Kidney glomerular epithelial cell (primary cell): ENCODE measurements at places on chromosomes 11 and 22.

GRCh38 chr11:19816040-19816439, 103.4 kb downstream of the NAV2 start:
- DNase-seq: no peak

DNA sequence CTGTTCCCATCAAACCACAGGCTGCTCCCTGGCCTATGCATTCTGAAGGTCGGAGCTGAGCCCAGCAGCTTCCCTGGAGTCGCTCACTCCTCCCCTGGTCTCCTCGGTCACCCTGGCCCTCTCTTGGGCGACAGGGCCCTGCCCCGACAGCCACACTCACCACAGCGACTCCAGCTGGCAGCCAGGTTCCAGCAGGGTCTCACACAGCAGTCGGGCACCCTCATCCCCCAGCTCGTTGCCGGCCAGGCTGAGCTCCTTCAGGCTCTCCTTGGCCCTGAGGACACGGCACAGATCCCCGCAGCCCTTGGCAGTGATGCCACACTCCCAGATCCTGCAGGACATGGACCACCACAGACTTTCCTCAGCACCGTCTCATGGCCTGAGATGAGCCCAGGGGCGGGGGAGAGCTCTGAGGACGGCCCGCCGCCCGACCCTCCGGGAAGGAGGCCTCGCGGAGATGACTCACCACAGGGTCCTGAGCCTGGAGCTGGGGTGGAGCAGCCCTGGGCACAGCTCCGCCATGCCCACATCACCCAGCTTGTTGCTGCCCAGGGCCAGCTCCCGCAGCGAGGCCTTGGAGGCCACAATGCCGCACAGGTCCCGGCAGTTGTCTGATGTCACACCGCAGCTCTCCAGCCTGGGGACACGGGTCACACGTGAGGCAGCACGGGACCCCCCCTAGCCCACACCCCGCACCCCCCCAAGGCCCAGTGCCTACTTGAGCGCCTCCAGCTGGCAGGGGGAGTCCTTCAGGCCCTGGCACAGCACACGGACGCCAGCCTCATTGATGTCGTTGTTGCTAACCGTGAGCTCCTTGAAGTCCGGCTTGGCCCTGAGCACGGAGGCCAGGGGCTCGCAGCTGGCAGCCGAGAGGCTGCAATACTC, 8.5 kb downstream of the RNH1 start:
- DNase-seq: no peak

DNA sequence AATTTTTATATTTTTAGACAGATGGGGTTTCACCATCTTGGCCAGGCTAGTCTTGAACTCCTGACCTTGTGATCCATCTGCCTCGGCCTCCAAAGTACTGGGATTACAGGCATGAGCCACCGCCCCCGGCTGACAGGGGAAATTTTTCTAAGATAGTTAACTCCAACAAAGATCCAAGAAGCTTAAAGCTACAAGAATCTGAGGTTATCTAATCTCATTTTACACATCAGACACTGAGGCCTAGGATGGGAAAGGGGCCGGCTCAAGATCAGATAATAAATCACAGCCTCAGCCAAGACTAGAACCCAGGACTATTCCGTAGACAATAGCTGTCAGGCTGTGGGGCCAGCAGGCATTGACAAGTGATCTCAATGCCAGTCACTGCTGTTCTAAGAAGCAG, 94.0 kb downstream of the AMBRA1 start:
- no peak for DNase-seq

DNA sequence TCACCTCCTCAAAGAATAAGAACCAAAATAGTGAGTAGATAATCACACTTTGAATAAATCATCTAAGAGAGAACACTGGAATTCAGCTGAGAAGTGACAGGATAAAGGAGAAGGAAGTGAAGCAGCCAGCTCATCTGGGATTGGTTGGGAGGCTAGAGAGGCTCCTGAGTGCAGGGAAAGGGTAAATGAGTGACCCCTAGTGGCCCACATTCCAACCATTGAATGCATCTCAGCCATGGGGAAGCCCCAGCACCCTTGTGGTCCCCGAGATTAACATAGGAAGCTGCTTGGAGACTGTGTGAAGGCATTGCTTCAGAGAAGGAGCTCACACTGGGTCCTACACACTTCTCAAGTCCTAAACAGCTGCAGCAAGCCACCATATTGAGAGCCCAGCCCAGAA, 82.3 kb downstream of the JRKL start:
- DNase-seq: no peak

DNA sequence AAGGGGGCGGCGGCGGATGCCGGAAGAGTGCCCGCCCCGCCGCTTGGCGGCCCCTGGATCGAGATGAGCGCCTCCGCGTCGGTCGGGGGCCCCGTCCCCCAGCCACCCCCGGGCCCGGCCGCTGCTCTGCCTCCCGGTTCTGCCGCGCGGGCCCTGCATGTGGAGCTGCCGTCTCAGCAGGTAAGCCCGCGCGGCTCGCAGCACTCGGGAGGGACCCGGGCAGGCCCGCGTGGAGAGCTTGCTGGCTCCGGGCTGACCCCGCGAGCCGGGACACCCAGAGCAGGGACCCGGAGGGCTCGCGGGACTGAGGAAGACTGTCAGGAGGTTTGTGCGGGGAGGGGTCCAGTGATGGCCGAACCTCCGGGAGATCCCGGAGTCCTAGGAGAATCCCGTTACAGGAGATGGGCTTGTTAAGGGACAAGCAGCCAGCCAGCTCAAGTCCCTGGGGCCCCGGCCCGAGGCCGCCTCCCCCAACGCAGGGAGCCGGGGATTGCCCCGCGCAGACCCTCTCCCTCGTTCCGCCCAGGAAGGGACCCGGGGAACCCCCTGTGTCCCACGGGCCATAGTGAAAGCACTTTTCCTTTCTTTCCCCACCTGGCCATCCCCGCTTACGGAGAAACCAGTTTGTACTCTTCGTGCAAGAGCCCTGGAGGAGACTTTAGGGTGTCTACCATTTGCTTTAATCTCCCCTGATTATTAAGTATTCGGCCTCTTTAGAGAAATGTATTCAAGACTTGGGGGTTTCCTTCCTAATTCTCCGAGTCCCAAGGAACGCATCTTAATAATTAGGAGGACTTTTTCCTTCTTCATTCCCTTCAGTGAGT, 547 bp downstream of the UVRAG start:
- DNase-seq: no peak

- no peak for DNase-seq
These were observed 566 bp downstream of the ATP6V1E1 start for GRCh38 chr22:17627961-17628405.

DNA sequence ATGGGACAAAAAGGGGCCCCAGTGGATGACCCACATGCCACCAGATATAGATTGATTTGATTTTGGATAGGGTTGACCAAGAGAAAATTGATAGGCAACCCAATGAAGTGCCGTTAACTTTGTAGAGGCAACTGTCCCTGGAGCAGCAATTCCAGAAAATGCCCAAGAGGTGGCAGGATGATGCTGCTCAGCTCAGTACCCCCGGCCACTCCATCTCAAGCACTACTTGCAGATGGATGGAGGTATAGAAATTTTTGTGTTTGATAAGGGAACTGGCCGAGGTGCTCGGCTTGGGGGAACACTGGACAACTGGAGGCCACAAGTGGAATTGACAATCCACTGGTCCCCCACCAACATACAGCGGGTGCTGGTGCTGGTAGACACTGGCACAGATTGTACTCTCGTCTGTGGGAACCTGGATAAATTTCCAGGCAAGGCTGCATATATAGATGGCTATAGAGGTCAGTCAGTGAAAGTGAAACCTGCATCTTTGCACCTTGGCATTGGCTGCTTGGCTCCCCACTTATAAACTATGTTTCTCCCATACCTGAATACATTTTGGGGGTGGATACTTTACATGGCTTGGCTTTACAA, 86.3 kb downstream of the CCDC83 start:
- peak; percentile 35 for DNase-seq

DNA sequence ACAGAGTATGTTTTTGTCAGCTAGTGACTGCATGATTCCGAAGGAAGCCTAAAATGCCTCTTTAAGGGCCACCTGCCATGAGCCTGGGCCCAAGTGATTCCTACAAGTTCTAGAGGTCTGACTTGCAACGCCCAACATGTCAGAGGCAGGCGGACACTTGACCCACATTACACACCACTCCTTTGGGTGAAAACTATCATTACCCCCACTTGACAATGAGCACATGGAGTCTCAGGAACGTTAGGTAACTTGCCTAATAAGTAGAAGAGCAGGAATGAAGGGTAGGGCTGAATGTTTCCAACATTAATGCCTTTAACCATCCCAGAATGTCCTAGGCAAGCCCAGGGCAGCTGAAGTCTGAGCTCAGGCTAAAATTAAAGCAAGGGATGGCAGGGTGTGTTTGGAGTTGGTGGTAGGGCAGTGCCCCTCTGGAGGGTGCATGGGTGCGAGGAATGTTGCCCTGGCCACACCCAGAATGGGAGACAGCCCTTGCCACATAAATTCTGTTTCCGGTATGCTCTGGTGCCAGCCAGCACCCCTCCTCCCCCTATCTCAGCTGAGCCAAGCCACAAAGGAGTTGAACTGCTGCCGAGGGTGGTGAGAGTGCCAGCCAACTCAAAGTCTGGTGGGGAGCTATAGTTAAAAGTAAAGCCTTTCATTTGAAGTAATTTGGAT, 2.5 kb downstream of the PLAAT2 start:
- no peak for DNase-seq

DNA sequence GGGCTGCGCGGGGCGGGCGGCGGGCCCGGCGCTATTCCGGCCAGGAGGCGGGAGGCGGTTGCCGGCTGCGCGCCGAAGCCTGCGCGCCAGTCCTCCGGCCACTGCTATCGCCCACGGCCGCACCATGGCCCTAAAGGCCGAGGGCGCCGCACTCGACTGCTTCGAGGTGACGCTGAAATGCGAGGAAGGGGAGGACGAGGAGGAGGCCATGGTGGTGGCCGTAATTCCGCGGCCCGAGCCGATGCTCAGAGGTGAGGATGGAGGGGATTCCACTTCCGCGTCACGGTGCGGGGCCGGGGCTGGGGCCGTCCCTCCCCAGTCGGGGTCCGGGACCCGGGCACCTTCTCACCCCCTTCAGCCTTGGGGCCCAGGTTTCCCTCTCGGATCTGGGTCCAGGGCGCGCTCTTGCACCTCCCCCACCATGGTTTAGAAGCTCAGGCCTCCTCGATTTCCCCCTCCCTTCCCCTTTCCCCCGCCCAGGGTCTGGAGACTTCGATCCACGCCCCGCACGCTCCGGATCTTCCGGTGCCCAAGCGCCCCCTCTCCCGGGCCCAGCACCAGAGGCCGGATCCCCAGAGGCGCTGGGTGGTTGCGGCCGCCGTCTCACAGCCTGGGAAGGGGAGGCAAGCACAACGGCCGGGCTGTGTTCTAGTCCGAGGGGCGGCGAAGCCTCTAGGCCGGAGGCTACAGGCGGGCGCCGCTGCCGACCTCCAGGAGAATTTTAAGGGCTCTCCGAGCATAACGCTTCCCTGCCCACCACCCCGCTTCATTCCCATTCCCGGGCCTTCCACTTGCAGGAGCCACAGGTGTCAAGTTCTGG, 517 bp downstream of the SPINDOC start:
- no peak for DNase-seq

GRCh38 chr22:37708580-37709444, 12.0 kb downstream of the TRIOBP start:
- no peak for DNase-seq

GRCh38 chr11:112178428-112178827, 3.1 kb downstream of the BCO2 start:
- DNase-seq: no peak

DNA sequence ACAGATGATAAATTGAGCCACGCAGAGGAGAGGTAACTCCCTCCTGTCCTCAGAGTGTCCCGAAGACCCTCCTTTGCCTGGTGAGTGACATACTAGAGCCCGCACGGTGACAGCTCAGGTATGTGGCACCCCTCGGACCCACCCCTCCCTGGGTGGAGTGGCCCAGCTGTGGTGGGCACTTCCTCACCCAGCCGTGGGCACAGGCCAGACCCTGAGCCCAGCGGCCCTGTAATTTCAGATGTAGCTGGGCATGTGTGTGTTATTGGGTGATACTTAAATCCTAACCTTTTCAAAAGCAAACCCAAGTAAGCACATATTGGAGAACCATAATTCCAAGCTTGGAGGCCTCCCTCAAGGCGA, 93.2 kb downstream of the WNT7B start:
- DNase-seq: no peak

GRCh38 chr11:70845591-70846041, 406.8 kb downstream of the SHANK2 start:
- DNase-seq: no peak

GRCh38 chr11:45470794-45471167, 184.6 kb upstream of the SYT13 start:
- DNase-seq: no peak

GRCh38 chr22:19197997-19198865, 19.7 kb upstream of the SLC25A1 start:
- DNase-seq: no peak

- DNase-seq: no peak
These were observed 618.2 kb downstream of the LRRC4C start for GRCh38 chr11:40841231-40841630.

GRCh38 chr11:78379039-78379670, 38.5 kb downstream of the GAB2 start:
- no peak for DNase-seq
